ENCODE measurements at places on chromosomes 13 and 19. TPM values are rescaled to one million over a fixed set of nuclear protein-coding genes. Genes with fewer than 3 reads are reported as not detected.

GRCh38 chr13:38980750-38981078, 9.9 kb downstream of the STOML3 start:
- no peak overlapping the region for H3K27ac ChIP-seq
- H3K36me3 ChIP-seq, result no peaks in the 10 kb centered on the region

GRCh38 chr19:51457351-51458013, 772 bp downstream of the SIGLEC8 start:
- H3K27ac ChIP-seq, result no peak overlapping the region
- no peaks in the 10 kb centered on the region for H3K4me1 ChIP-seq
- H3K36me3 ChIP-seq, result no peaks in the 10 kb centered on the region
- H3K27me3 ChIP-seq, result no peaks in the 10 kb centered on the region
- DNase-seq, result no peak
- H3K4me3 ChIP-seq, result no peak overlapping the region

Gene KIR2DL4
- not detected for total RNA-seq

Gene SOX1
- not detected for total RNA-seq

All from aorta (tissue), 5 donors.